ENCODE measurements at places on chromosomes 11 and 22.

GRCh38 chr11:76624500-76625379 lies 45.8 kb downstream of the LRRC32 start:
- no peak for DNase-seq

DNA sequence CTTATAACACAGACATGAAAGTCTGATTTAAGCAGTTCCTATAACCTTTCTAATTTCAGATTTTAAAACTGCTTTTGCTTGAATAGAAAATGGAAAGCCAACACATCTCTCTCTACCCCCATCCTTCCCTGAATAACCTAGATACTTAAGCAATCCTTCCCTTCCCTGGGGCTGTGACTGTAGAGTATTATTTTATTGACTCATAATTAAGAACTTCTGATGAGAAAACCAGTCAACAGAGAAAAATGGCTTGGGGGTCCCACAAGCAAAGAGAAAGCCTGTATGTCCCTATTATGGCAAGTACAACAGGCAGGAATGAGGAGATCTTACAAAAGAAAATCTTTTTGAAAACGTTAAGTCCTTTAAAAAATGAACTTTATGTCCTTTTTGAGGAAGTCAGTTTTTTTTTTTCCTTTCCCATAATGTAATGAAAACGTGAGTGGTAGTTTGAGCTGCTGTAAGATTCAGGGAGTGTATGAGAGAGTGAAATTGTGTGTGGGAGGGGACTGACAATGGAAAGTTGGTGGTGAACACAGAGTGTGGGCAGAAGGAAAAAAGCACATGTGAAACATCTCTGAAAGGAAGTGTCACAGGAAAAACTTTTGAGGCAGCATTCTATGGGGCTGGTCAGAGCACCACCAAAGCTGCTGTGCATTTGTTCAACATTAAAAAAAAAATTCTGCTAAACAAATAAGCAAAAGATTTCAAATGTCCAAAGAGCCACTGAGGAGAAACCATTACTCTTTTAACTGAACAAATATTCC lies 154.6 kb downstream of the MAML2 start:
- DNase-seq, result no peak

GRCh38 chr22:24592058-24592850 lies 619 bp downstream of the LRRC75B start:
- no peak for DNase-seq

DNA sequence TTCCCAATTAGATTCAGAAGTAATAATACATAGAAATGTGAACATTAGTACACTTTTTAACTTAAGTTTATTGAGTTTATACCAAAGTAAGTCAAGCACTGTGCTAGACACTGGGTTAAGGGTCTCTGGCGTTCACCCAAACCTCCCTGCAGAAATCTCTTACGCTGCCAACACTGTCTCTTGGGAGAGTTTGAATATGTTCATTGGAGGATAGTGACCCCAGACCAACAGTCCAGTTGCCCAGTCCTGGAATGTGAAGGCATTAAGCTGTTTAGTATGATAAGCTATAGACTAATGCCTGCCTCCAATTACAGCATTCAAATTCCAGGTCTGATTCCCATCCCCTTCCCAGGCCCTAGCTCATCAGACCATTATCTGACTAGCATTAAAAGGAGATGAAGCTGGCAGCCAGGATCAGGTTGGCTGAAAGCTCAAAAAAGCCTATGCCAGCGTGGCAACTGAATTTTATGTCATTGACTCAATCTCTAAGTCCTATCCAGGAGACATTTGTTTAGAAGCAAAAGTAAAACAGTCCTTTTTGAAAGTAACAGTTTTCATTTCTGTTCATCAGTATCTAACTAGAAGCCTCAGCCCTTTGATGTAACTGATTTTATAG lies 77.8 kb downstream of the SFI1 start:
- DNase-seq, result no peak

- DNase-seq, result no peak
Measured at GRCh38 chr22:24580276-24580675, 12.6 kb downstream of the LRRC75B start.

- DNase-seq, result no peak
Measured at GRCh38 chr11:35938231-35938630, 5.6 kb upstream of the LDLRAD3 start.

DNA sequence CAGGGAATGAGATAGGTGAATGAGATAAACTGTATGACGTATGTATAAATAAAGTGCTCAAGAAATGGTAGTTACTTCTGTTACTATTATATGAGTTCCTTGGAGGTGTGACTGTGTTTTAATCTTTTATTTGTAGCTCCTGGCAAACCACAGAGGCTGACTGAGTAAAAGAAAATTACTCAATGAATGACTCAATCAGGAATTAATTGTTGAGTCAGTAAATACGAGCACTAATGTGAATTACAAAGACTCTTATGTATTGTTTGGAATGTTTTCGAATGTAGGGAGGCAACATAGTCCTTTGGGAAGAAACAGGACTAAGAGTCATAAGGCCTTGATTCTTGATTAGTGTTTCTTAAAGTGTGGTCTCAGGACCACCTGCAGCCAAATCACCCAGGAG lies 51.1 kb upstream of the BLID start:
- no peak for DNase-seq

DNA sequence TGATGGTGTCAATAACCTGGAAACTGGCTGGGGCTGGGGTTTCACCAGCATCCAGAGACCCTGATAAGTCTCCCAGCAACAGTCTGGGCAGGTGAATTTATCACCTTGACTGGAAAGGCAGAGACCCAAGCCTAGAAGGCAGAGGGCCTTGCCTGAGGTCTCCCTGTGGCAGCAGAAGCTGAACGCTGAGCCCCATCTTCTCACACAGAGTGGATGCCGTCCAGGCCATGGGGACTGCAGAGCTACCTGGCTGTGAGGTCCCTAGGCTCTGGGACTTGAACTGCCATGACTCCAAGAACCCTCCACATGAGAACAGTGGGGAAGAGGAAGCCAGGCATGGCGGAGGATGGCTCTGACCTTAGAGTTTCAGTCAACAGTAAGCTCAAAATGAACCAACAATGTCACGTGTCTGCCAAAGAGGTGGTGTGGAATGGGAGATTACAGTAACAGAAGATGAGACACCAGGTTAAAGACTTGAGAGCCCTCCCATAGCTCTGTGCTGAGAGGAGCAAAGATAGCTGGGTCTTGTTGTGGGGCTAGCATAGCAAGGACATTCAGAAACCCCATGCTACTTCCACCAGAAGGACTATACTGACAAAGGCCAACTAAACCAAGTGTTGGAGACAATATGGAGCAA lies 79.1 kb upstream of the LINC01488 start:
- DNase-seq, result no peak

GRCh38 chr22:22180738-22181285 lies 63.8 kb upstream of the VPREB1 start:
- DNase-seq, result no peak

GRCh38 chr11:119432484-119433357 lies 9.7 kb upstream of the THY1 start:
- DNase-seq, result no peak

GRCh38 chr11:36162883-36163434 lies 126.3 kb downstream of the COMMD9 start:
- no peak for DNase-seq

DNA sequence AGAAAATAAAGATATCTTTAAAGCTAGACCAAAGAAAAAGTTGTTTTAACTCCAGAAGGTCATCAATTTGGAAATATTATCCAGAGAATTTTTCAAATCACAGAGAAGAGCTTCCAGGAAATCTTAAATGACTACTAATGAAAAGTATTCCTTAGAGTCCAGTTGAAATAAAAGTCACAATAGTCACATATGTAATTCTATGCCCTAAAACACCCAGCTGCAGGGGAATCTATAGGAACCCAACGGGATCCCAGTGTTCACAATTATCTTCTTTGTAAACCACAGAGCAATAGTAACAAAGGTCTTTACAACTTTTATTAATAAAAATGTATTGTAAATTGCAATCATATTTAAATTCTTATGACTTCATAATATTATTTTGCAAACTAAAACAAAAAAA lies 27.1 kb downstream of the MPPED2 start:
- no peak for DNase-seq

- DNase-seq, result no peak
Measured at GRCh38 chr11:34907934-34908593, 8.1 kb downstream of the APIP start.

DNA sequence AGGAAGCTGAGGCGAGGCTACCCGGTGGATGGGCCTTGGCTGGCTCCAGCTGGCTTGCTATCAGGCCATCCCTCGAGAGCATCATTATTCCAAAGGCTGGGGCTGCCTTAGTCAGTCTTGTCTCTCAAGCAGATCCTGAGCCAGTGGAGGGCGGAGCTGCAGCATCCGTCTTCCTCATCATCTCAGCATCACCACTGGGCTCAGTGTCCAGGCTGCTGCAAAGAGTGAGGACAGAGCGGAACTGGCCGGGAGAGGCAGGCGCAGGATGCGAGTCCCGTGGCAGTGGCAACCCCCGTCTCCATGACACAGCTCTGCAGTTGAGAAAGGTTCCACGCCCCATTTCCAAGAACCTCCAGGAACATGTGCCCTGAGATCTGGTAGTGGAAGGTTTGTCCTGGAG lies 4.4 kb downstream of the TP53I11 start:
- no peak for DNase-seq

GRCh38 chr11:94171693-94172440 lies 43.2 kb downstream of the PANX1 start:
- DNase-seq, result no peak

GRCh38 chr11:99351624-99352023 lies 330.9 kb downstream of the CNTN5 start:
- no peak for DNase-seq

GRCh38 chr11:132111316-132111715 lies 740.9 kb downstream of the NTM start:
- no peak for DNase-seq

DNA sequence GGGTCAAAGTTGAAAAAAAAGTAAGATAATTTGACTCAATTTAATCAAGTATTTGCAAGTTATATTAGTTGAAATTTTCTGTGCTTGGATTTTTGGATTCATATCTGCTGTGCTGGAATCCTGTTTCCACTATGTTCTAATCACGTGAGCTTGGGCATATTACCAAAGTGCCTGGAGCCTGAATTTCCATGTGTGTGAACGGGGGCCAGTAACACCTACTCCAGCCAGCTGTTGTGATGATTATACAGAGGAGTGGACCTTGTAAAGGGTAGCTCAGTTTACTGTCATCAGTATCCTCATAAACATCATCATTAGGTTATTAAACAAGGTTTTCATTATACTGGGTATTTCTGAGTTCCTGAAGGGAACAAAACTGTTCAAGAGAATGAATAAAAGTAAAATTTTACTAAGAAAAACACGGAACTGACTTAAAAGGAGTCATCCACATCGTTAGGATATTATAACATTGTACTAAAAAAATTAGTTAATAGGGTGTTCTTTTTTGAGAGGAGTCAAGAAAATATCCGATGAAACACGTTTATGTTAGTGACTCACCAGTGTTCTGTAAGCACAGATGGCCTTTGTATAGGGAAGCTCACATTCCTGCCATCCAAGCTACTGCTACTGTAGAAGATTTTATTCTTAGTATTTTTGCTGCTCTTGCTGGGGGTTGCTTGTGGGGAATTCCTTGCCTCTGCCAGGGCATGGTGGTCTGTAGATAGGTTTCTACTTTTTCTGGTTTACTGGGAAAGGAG lies 144.1 kb downstream of the ARHGAP42 start:
- DNase-seq, result no peak

GRCh38 chr11:64186492-64187165 lies 658 bp downstream of the STIP1 start:
- DNase-seq, result no peak

GRCh38 chr11:44885065-44885810 lies 65.4 kb downstream of the TP53I11 start:
- DNase-seq, result no peak

DNA sequence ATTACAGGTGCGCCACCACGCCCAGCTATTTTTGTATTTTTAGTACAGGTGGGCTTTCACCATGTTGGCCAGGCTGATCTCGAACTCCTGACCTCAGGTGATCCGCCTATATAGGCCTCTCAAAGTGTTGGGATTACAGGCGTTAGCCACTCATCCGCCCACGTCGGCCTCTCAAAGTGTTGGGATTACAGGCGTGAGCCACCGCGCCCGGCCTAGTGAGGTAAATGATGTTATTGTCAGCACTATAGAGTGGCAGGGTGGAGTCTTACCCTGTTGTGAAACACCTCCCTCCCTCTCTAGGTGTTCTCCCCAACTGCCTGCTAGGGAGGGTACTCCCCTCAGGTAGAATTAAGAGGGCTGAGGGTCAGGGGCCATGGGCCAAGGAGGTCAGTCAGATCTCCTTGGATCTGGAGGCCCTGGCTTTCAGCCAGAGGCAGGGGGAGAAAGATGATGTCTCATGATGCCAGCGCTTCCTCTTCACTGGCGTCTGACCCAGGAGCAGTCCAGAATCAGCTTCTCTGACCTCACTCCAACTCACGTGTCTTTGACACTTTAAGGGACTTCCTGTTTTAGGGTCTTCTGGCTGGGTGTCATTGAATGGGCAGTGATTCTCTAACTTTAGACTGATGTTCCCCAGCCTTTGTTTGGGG lies 2.0 kb downstream of the GGA1 start:
- DNase-seq, result no peak

DNA sequence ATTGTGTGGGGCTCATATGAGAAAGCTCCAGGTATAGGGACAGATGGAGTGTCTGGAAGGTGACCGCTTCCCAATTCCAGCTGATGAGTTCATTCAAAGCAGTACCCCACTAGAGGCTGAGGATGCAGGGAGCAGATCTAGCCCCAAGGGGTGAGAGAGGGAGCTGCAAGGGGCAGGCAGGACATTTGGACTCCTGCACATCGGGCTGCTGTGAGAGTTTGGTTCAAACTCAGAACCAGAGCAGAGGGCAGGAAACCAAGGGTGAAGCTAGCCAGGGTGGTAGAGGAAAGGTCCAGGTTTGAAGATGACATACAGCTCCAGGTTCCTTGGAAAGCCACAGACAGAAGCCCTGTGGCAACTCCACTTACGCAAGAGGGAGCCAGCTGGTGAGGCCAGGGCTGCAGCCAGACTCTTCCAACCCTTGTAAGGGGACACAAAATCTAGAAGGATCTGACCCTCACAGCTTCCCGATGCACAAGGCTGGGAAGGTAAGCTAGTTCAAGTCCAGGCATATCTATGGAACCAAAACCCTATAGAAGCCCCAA lies 1.9 kb downstream of the CSNK2A3 start:
- DNase-seq, result no peak

DNA sequence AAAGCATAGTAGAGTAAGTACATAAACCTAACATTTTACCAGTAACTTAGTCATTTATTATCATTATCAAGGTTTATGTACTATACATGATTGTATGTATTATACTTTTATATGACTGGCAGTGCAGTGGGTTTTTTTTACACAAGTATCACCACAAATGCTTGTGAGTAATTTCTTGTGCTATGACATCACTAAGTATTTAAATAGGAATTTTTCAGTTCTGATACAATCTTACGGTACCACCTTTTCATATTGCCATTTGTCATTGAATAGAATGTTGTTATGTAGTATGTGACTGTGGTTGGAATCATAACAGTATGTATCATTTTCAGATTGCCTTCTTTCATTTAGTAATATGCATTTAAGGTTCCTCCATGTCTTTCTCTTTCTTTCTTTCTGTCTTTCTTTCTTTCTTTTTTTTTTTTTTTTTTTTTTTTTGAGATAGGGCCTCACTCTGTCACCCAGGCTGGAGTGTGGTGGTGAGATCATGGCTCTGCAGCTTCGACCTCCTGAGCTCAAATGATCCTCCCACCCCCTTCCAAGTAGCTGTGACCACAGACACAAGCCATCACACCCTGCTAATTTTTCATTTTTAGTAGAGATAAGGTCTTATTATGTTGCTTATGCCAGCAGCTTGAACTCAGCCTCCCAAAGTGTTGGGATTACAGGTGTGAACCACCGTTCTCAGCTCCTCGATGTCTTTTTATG lies 18.6 kb downstream of the ATM start:
- DNase-seq, result no peak

- no peak for DNase-seq
Measured at GRCh38 chr11:28417601-28418323, 309.6 kb downstream of the METTL15 start.
